ENCODE measurements at places on chromosomes 7 and 10. TPM values are rescaled to one million over a fixed set of nuclear protein-coding genes. Genes with fewer than 3 reads are reported as not detected.

Gene OR2A7
- total RNA-seq = 3.2 TPM

Gene DPYSL4
- total RNA-seq = 6.7 TPM

Gene SLC13A1
- not detected for total RNA-seq

Gene MYO3A
- not detected for total RNA-seq

Gene HMX2
- not detected for total RNA-seq
